RPMI7951 (cell line): ENCODE measurements at places on chromosomes 4 and X.

- no peak for DNase-seq
These were observed 89.1 kb downstream of the CLCN4 start for GRCh38 chrX:10245886-10246285.

GRCh38 chr4:2484993-2485392 is 16.1 kb downstream of the RNF4 start:
- no peak for DNase-seq

GRCh38 chr4:165514739-165515138 is 135.9 kb downstream of the CPE start:
- DNase-seq, result no peak

DNA sequence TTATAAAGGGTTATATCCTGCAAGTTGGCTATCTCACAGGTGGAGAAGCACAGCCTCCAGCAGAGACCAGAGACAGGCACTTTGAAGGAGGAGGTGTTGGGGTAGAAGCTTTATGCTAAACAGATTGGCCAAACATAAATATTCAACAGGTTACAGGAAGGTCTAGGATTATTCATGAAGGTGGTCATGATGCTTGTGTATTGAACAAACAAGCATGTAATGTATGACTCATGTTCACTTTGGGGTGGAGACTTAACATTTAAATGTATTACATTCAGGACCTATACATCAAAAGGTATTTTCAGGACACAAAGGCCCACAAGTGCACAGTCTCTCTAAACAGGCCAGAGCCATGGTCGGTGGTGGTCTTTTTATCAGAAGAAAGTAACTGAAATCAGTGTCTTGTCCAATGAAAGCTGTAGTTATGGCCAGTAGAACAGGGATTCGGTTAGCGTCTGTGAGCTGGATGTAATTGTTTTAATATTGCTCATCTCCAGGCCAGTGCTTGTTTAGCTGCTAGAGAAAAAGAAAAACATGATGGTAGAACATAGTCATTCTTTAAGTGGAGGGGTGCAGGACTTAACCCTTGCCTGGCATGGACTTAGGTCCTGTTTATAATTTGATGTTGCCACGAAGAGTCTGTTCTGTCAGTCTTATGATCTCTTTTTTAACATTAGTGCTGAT is 555.2 kb upstream of the PCDH10 start:
- no peak for DNase-seq

GRCh38 chrX:48938721-48939425 is 18.5 kb downstream of the OTUD5 start:
- no peak for DNase-seq

GRCh38 chr4:76607266-76607799 is 172.3 kb downstream of the SHROOM3 start:
- peak; percentile 52 for DNase-seq
